ENCODE measurements at places on chromosomes 11 and 22. TPM values are rescaled to one million over a fixed set of nuclear protein-coding genes. Genes with fewer than 3 reads are reported as not detected.

- no peak for DNase-seq
Measured at GRCh38 chr11:114416441-114416961, 16.0 kb downstream of the RBM7 start.

DNA sequence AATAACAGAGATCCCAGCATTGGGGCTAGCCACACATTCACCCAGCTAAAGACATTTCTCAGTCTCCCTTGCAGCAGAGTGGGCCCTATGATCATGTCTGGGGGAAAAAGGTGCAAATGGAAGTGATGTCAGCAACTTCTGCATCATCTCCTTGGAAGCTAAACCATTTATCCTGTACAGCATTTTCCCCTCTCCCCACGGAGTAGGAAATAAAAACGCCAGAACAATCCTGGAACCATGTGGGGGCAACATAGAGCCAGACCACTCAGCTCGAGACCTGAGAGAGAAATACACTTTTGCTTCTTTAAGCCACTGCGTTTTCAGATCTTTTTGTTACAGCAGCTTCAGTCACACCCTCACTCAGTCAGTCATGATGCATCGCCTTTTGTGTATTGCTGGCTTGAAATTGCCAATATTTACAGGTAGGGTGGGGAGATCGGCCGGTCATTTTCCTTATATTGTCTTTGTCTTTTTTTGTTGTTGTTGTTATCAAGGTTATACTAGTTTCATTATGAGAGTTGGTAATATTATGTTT is 9.1 kb upstream of the RAC2 start:
- no peak for DNase-seq

DNA sequence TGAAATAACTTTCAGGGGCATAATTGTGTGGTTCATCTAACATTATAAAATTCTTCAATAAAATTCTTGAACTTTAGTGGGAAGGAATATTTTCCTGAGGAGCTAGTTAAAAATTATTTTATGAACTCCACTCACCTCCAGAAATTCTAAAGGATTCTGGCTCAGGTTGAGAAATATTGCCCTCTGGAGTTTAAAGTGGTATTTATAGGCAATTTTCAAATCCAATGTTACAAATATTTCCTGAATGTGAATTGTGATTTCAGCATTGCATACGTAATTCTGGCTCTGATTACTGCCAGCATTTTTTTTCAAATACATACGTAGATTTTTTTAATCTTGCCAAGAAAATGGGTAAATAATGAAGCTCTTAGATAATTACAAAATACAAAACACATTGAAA is 598.2 kb upstream of the ANO3 start:
- no peak for DNase-seq

- no peak for DNase-seq
Measured at GRCh38 chr22:20117633-20118299, 740 bp upstream of the TRMT2A start.

- no peak for DNase-seq
Measured at GRCh38 chr22:35842954-35843353, 125.3 kb downstream of the APOL5 start.

- DNase-seq: no peak
Measured at GRCh38 chr22:45335854-45336522, 26.3 kb downstream of the FAM118A start.

DNA sequence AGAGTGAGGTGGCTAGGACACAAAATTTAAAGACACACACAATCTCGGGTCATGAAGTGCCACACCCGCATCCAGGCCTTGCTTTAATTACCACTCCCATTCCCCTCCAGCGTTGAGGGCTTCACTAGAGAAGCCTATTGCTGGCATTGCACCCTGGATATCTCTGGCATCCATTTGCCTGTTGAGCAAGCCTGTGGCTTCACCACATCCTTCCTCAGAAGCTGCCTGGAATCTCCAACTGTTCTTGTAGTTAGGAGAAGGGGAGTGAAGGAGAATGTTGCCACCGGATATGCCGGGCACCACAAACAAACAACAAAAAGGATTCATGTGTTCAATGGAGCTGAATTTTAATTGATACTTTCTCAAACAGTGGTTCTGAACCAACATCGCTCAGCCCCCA is 34.4 kb upstream of the RCN1 start:
- no peak for DNase-seq

DNA sequence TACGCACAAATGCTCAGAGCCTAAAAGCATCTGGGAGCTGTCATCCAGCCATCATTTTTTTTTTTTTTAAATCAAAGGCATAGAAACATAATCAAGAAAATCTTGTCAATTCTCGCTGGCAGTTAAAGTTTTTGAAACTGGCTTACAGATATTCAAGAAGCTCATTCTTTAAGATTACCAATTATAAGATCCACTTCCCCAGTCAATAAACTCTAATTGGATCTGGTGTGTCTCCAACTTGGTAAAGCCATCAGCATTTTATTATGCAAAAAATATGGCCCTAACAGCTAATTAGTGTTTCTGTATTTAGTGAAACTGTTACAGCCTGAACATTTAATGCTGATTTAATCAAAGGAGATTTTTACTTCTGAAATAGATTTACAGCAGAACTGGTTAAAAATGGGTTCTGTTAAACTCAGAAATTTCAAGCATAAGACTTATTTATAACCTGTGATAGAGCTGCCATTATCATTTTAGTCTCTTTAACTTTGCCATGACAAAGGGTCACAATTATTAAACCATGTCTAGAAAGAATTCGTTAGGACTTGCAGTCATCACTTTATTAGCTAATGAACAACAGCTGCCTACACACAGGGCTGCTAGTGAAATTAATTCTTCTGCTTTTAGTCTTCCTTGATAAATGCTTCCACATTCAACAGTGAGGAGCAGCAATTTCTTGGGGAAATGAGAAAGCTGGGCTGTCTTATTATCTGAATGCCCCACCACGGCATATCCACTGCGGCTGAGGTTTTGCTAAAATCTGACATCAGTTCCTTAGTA is 176.4 kb upstream of the PITPNB start:
- no peak for DNase-seq

DNA sequence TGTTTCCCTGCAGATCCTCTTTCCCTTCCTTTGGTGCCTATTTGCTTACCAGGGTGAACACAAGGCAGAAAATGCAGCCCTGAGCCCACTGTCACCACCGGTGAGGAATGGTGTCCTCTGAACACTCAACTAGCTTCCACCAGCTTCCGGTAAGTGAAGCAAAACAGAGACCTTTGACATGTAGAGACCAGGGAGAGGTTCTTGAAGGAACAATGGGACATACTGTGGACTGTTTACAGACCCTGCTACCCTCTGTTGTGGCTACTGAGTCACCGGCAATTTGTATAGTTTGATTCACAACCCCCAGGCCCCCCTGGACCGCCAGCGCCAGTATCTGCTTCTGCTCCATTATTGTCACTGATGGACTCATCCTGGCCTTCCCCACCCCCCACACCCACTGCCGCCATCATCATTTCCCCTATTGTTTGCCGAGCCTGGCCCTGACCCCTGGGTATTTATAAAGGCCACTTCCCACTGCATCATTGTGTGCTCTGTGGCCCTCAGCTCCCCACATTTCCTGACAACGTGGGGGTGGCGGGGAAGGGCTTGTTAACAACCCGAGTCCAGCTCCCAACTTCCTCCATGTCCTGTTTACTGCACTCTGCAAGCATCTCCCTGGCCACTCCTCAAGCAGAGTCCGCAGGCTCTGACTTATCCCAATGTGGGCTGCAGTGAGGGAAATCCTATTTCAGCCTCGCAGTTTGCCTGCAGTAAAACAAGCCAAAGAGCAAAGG is 252.9 kb downstream of the ETS1 start:
- DNase-seq: peak; percentile 44

GRCh38 chr22:46933040-46933930 is 170.8 kb downstream of the TBC1D22A start:
- peak; percentile 67 for DNase-seq

DNA sequence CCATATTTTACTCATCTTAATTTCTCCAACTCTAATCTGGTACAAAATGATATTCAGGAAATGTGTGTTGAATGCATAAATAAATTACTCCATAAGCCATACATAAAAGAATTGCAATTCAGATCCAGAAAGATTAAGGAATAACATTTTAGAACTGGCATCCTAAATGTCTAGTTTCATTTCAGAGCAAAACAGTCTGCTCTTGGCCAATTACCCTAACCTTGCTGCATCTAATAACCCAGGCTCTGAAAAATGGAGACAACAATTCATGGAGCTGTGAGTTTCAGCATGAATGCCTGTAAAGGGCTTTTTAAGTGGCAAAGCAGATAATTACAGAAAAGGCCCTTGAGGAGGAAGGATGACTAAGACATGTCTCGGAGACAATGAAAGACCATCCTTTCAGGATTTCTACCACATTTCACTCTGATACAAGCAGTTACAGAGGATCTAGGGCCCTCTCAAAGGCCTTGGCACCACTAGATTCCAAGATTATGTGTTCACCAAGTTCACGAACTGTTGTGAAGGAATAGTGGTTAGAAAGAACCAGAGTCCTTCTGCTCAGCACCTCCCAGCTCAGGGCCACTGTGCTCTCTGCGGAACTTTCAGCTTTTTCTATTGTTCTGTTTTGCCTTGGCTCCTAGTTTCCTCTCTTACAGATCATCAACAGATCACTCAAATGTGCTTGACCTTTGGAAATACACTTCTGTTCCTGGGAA is 157.6 kb upstream of the BLID start:
- no peak for DNase-seq

GRCh38 chr11:116690611-116691010 is 82.2 kb downstream of the BUD13 start:
- no peak for DNase-seq

DNA sequence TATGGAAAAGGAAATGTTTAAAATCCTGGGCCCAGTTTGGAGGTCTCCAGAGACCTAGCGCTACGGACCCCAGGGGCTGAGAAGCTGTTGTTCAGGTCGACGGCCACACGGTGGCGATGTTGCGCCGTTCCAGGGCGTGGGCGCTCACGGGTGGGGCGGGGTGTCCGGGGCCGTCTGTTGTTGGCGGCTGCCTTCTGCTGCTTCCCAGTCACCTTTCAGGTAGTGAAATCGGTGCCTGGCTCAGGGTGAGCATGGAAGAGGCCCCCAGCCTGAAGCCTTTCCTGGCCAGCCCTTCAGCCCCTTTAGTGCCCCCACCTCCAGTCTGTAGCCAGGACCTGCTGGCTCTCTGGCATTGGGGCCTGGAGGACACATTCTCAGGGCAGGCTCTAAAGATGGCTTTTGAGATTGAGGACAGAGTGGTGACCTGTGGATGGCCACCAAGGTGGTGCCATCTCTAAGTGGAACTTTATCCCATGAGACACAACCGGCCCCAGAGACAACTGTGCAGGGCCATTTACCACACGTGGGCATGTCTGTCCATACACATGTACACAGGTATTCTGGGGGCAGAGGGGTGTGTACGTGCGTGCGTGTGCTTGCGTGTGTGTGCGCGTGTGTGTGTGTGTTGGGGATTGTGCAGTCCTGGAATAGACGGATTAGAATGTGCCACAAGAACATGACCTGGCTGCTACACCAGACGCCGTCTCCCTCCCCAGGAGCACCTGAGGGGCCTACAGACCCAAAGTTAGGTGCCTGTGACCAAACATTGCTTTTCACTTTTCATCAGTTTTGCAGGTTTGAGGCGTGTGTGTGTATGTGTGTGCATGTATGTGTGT is 53.8 kb downstream of the ST14 start:
- DNase-seq: peak; percentile 49

DNA sequence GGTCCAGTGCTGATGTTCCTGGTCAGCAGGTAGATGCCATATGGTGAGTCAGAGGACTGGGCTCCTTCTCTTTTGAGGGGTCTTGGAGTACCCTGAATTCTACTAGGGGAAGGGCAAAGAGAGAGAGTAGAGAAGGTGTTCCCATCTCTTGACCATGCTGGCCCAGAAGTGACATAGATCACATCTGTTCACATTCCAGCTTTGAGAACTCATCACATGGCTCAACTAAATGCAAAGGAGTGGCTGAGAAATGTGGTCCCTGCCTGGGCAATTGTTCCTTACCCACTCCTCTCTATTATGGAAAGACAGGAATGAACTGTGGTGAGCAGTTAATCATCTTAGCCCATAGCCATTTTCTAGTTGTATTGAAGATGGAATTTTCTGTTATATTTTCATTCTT is 105.4 kb upstream of the TIMP3 start:
- no peak for DNase-seq

- no peak for DNase-seq
Measured at GRCh38 chr11:12871241-12871640, 137.9 kb upstream of the RASSF10 start.

DNA sequence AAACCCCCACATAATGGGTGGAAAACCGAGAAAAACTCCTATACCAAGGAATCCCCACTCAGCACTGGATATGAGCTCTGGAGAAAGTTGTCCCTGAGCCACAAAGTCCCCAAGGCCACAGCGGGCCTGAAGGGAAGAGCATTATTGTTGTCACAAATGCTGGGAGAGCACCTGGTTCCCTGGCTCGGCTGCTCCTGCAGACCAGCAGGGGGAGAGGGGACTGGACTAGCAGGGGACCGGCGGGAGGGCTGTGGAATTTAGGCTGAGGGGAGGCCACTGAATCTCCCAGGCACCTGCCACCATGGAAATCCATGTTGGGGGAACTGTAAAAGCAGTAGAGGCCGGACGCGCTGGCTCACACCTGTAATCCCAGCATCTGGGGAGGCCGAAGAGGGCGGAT is 7.0 kb downstream of the PC start:
- no peak for DNase-seq

DNA sequence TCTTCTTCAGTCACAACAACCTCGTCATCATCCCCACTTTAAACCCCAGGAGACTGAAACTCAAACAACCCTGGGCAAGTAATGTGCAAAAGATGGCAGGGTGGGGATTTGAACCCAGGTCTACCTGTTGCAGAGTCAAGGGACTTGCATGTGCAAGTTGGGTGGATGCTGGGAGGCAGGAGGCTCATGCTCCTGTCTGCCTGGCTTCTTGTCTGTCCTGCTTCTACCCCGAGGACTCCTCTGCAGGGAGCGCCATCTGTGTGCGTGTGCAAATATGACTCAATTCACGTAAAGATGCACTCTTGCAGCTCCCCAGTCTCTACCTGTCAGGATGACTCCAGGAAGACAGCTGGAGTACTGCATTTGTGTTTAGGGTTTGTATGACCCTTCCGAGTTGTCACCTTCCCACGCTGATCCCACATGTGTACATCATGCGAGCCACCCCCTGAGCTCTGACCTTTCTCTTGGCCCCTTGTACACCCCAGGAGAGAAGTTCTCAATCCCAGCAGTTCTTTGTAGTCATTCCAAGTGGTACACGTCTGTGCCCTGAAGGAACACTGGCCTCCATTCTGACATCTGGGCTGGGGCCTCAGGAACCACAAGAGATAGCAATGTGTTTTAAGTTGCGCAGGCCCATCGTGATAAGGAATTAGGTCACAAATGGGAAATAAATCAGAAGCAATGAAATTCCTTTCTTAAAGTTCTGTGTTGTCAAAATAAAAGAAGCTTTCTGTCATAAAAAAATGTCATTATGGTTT is 95.7 kb downstream of the CWC15 start:
- DNase-seq: peak; percentile 37

DNA sequence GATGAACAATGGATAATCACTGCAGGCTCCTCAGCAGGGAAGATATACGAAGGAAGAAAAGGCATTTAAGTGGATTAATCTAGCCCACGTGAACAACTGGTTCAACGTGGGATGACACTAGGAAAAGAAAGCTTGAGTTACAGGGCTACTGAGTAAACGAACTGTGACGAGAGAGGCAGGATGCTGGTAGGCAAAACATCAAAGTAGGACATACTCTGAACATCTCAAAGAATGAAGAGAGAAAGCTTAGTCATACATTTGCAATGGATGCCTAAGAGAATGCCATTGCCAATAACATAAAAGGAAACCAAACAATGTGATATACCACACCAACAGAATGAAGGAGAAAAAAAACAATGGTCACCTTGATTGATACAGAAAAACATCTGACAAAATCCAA is 12.9 kb downstream of the USP28 start:
- DNase-seq: no peak

Gene BRSK2
- 2.0 TPM for polyA plus RNA-seq

Gene OR56A1
- polyA plus RNA-seq: not detected

Gene APOL5
- not detected for polyA plus RNA-seq

Gene PAX6
- polyA plus RNA-seq: 0.20 TPM

Gene C22orf42
- 0.80 TPM for polyA plus RNA-seq

Gene TCN2
- polyA plus RNA-seq: 17.8 TPM

All from adrenal gland (tissue), 19 donors.